ENCODE measurements at places on chromosomes 7 and 10.

DNA sequence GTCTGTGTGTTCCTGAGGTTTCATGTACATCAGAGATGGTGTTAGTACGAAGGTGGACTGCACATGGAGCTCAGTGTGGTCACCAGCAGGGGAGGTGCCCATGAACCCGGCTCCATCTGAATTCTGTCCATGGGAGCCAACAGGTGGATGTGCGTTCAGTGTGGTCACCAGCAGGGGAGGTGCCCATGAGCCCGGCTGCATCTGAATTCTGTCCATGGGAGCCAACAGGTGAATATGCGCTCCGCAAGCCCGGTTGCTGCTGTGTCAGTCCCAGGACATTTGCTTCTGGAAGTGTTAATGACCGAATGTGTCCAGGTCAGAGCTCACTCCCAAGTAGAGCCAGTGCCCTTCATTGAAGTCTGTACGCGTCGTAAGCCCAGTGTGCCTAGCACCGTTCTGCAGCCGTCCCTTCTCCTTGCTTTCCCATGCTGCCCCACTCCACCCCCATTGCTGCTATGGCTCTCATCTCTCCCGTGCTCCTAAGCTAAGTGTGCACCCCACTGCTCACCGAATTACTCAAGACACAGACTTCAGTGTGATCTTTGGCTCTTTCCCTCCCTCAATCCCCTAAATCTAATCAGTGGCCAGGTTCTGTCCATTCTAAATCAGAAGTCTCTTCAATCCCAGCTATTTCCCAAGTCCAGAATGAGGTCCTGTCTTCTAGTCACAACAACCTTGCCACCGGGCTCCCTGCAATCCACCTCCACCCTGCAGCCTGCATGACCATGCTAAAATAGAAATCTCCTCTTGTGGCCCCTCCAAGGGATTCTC is 352.4 kb downstream of the TCERG1L start:
- no peaks in the 10 kb centered on the region for H3K36me3 ChIP-seq
- no peak for DNase-seq
- H3K27ac ChIP-seq, result no peak overlapping the region
- H3K27me3 ChIP-seq, result no peaks in the 10 kb centered on the region

DNA sequence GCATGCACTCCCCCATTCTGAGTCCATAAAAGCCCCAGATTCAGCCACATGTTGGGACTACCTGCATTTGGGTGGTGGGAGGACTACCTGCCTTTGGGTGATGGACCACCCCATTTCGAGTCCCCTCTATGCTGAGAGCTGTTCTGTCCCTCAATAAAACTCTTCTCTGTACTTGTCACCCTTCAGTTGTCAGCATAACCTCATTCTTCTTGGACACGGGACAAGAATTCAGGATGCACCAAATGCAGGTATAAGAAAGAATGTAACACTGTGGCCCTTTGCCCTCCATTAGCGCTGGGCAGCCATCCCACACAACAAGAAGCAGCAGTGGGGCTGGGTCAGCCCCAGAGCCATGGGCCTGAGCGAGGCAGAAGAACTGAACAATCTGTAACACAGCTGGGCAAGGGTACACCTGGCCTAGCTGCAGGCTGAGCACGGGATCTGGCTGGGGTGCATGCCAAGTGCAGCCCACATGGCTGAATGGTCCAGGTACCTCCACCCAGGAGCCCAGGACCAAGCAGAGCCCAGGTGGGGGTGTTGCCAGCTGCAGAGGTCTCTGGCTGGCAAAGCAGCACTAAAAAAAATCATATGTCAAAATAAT is 1344.3 kb upstream of the LRRTM3 start:
- no peak overlapping the region for H3K4me3 ChIP-seq
- no peak overlapping the region for H3K27ac ChIP-seq
- no peaks in the 10 kb centered on the region for H3K27me3 ChIP-seq
- no peaks in the 10 kb centered on the region for H3K36me3 ChIP-seq
- DNase-seq, result no peak
- H3K4me1 ChIP-seq, result no peaks in the 10 kb centered on the region

GRCh38 chr7:20019757-20020432 is 197.3 kb downstream of the MACC1 start:
- DNase-seq, result peak; percentile 39
- H3K4me3 ChIP-seq, result no peak overlapping the region
- no peak overlapping the region for H3K27ac ChIP-seq
- no peaks in the 10 kb centered on the region for H3K27me3 ChIP-seq
- peaks cover 23% of the 10 kb centered on the region for H3K4me1 ChIP-seq
- H3K36me3 ChIP-seq, result no peaks in the 10 kb centered on the region

DNA sequence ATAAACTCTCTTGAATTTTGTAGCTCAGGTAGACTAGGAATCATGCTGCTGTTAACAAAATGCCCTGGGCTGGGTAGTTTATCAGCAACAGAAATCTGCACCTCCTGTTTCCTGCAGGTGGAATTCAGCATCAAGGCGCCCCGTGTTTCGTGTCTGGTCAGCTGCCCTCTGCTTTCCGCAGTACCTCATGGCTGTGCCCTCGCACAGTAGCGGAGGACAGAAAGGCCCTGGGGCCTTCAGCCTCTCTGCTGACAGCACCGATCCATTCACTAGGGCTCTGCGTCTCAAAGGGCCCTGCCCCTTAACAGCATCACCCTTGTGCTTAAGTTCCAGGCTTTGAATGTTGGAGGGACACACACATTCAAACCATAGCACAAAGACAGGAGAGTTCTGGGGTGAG is 90.0 kb downstream of the DYNC2I1 start:
- peaks cover 9% of the 10 kb centered on the region for H3K36me3 ChIP-seq
- H3K27me3 ChIP-seq, result no peaks in the 10 kb centered on the region
- no peak overlapping the region for H3K4me3 ChIP-seq
- no peak for DNase-seq
- H3K27ac ChIP-seq, result no peak overlapping the region

GRCh38 chr10:73812657-73813056 is 1.3 kb upstream of the NDST2 start:
- no peaks in the 10 kb centered on the region for H3K36me3 ChIP-seq
- no peak for DNase-seq
- no peaks in the 10 kb centered on the region for H3K27me3 ChIP-seq
- no peak overlapping the region for H3K4me3 ChIP-seq
- H3K4me1 ChIP-seq, result peaks cover 18% of the 10 kb centered on the region

- no peaks in the 10 kb centered on the region for H3K36me3 ChIP-seq
- peaks cover 20% of the 10 kb centered on the region for H3K4me1 ChIP-seq
- no peaks in the 10 kb centered on the region for H3K27me3 ChIP-seq
- peak overlapping the region; percentile 91 for H3K27ac ChIP-seq
- H3K4me3 ChIP-seq, result peak overlapping the region; percentile 19
Observed at GRCh38 chr7:139118805-139119485, 9.4 kb upstream of the ZC3HAV1 start.

- no peaks in the 10 kb centered on the region for H3K27me3 ChIP-seq
- H3K27ac ChIP-seq, result no peak overlapping the region
- H3K4me3 ChIP-seq, result no peak overlapping the region
- no peaks in the 10 kb centered on the region for H3K36me3 ChIP-seq
- no peak for DNase-seq
- H3K4me1 ChIP-seq, result no peaks in the 10 kb centered on the region
Observed at GRCh38 chr7:25940086-25940906, 211.7 kb upstream of the NFE2L3 start.

- H3K4me1 ChIP-seq, result no peaks in the 10 kb centered on the region
- no peaks in the 10 kb centered on the region for H3K27me3 ChIP-seq
- no peak overlapping the region for H3K4me3 ChIP-seq
Observed at GRCh38 chr10:52923520-52923919, 150.9 kb upstream of the MBL2 start.

DNA sequence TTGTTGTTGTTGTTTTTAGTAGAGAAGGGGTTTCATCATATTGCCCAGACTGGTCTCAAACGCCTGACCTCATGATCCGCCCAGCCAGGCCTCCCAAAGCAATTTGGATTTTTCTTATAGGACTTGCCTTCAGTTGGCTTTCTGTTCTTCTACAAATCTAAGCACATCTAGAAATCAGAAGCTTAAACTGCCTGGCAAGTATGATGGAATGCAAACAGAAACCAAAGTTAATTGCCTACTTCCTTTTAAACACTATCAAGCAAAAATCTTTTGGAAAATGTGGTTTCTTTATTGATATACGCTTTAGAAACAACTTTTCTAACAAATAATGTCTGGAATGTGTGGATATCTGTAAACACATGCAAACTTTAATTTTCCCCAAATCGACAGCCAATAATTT is 64.9 kb downstream of the USP6NL start:
- no peak for DNase-seq
- H3K36me3 ChIP-seq, result peaks cover 6% of the 10 kb centered on the region
- peaks cover 37% of the 10 kb centered on the region for H3K4me1 ChIP-seq
- no peak overlapping the region for H3K27ac ChIP-seq
- no peak overlapping the region for H3K4me3 ChIP-seq

- no peaks in the 10 kb centered on the region for H3K36me3 ChIP-seq
- peak; percentile 37 for DNase-seq
- H3K4me1 ChIP-seq, result peaks cover 20% of the 10 kb centered on the region
- H3K4me3 ChIP-seq, result no peak overlapping the region
Observed at GRCh38 chr10:103476046-103476768, 2.8 kb downstream of the CALHM3 start.

DNA sequence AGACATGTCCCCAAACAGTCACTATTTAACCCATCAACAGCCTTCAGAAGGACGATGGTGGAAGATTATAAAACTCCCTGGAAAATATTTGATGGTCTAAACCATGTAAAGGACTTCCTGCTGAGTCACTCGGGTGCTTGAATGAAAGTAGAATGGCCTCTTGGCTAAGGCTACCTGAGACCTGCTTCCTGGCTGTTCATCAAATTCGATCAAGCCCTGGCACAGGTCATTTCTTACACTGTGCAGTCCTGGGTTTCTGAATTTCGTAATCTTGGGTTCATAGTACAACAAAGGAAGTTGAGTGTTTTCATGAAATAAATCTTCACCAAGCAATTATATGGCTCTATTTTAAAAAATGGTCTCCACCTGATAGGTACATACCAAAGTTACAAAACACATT is 260.3 kb upstream of the RNF32 start:
- H3K27ac ChIP-seq, result no peak overlapping the region

- H3K4me3 ChIP-seq, result no peak overlapping the region
- no peak for DNase-seq
- H3K27ac ChIP-seq, result no peak overlapping the region
- no peaks in the 10 kb centered on the region for H3K4me1 ChIP-seq
Observed at GRCh38 chr7:51328351-51328801, 11.8 kb upstream of the COBL start.

GRCh38 chr10:122849900-122850605 is 4.4 kb upstream of the CUZD1 start:
- H3K4me3 ChIP-seq, result no peak overlapping the region
- no peak overlapping the region for H3K27ac ChIP-seq
- no peaks in the 10 kb centered on the region for H3K27me3 ChIP-seq

DNA sequence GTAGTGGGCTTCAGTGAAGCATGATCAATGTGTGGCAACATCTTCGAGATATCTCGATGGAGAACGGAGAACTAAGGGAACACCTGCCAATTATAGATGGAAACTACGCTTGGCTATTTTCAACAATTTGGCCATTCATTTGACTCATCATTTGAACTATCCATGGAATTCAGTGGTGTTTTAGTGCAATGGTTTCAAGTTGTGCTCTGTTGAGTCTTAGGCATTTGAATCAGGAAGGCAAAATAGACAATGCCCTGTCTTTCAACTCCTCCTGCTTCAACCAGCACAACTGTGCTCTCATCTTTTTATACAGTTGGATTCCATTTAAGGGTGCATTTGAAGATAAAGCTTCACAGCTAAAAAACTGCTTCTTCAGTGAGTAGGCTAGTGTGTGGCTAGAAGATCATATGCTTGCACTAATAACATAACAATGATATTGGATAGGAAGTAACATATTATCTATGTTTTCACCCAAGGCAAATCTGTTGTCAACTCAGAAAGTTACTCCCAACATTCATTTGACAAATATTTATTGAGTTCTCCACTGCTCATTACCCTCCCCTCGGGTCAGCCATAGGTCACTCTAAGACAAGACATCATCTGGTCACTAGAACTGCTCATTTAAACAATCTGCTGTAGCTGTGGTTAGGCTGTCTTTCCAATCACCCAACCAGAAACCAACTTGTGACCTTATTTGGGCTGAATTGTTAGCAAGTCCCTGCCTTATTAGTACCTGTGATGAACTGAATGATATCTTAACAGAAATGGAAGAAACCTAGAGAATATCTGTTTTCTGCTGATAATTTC is 314.1 kb upstream of the SP4 start:
- no peak for DNase-seq
- no peaks in the 10 kb centered on the region for H3K4me1 ChIP-seq
- no peak overlapping the region for H3K27ac ChIP-seq
- no peaks in the 10 kb centered on the region for H3K36me3 ChIP-seq

DNA sequence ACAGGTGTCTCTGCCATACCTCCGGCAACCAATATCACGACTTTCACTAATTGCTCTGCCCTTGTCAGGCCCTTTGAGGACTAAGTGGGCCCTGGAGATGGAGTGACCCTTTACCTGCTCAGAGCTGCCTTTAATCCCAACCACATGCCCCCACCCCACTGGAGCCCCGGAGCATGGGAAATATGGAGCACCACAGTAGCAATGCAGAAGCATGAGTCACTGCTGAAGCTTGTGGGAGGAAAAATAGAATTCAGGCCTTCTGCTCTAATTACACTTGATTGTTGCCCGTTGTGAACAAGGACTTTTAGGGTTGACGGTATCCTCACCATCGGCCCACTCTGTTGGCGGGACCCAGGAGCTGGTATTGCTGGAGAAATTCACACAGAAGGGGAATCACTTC is 52.5 kb upstream of the FRMD4A start:
- no peaks in the 10 kb centered on the region for H3K36me3 ChIP-seq
- no peak overlapping the region for H3K4me3 ChIP-seq
- H3K27me3 ChIP-seq, result peaks cover 12% of the 10 kb centered on the region
- H3K4me1 ChIP-seq, result peaks cover 20% of the 10 kb centered on the region
- no peak for DNase-seq
- no peak overlapping the region for H3K27ac ChIP-seq

DNA sequence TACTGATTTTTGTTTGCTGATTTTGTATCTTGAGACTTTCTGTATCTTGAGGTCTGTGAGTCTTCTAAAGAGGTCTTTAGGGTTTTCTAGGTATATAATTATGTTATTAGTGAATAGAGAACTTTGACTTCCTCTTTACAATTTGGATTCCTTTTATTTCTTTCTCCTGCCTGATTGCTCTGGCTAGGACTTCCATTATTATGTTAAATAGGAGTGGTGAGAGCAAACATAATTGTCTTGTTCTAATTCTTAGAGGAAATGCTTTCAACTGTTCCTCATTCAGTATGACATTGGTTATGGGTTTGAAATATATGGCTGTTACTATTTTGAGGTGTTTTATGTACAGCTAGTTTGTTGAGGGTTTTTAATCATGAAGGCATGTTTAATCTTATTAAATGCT is 308.0 kb upstream of the TEX47 start:
- no peak overlapping the region for H3K27ac ChIP-seq
- no peak overlapping the region for H3K4me3 ChIP-seq
- no peaks in the 10 kb centered on the region for H3K36me3 ChIP-seq
- DNase-seq, result no peak
- H3K4me1 ChIP-seq, result no peaks in the 10 kb centered on the region
- no peaks in the 10 kb centered on the region for H3K27me3 ChIP-seq

- no peak overlapping the region for H3K4me3 ChIP-seq
- no peak overlapping the region for H3K27ac ChIP-seq
- no peaks in the 10 kb centered on the region for H3K4me1 ChIP-seq
- DNase-seq, result no peak
Observed at GRCh38 chr7:51123322-51124019, 193.1 kb downstream of the COBL start.

GRCh38 chr10:103936022-103936421 is 18.0 kb upstream of the STN1 start:
- H3K36me3 ChIP-seq, result no peaks in the 10 kb centered on the region
- H3K4me3 ChIP-seq, result no peak overlapping the region
- no peak for DNase-seq
- H3K4me1 ChIP-seq, result no peaks in the 10 kb centered on the region

- H3K27me3 ChIP-seq, result no peaks in the 10 kb centered on the region
- no peaks in the 10 kb centered on the region for H3K36me3 ChIP-seq
- H3K27ac ChIP-seq, result no peak overlapping the region
- no peak for DNase-seq
Observed at GRCh38 chr7:122363144-122363543, 58.6 kb upstream of the FEZF1 start.
